ENCODE measurements at places on chromosomes 4 and X.

DNA sequence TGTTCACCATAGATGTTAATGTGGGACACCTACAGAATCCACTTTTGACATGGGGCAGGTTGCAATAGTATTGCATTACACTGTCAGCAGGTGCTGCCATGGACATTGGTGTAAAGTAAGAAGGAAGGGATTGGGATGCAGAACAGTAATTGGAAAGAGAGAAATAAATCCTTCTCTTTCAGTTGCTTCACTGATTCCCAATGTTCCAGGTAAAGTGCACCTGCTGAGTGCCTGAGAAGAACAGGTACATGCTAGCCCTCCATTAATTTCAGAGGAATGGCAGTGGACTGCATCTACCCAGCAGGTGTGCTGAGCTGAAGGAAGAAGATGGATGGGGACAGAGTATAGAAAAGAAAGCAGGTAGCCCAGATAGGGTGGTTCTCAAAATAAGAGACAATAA lies 248.5 kb downstream of the TENM3 start:
- DNase-seq, result no peak

- no peak for DNase-seq
Observed at GRCh38 chrX:69065451-69065850, 99.8 kb downstream of the PJA1 start.

DNA sequence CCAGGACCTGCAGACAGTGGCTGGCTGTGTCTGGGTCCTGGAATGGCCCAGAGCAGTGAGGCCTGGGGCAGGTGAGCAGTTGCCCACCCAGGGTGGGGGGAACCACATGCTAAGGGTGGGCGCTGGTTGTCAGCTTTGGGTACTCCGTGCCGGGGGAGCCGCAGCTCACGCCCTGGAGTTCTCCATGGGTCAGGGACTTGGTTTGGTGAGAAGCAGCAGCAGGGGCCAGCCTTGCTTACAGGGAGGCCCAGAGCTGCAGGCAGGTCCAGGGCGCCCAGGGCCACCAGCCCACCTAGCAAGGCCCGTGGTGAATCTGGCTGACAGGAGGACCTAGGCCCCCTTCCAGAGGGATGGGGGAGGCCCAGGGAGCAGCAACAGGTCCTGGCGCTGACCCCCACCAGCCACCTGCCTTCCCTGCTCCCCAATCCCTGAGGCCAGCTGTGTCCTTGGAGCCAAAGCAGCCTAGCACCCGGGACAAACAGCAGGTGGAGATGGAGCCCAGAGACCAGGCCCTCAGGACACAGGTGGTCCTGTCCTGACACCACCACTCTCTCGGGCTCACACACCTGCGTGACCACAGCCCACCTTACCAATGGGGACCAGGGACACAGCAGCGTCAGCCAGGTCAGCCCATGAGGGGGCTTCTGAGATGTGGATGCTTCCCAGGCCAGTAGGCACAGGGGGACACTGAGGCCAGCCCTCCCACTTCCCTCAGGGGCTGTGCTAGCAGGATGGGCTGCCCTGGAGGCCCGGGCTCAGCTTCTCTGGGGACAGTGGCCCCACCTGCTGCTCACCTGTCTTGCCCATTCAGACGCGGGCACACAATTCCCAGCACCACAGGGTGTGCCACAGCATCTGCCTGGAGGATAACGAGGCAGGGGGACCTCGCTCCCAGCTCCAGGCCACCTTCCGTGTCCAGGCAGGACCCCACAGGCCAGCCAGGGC lies 3.5 kb downstream of the MXD4 start:
- no peak for DNase-seq

DNA sequence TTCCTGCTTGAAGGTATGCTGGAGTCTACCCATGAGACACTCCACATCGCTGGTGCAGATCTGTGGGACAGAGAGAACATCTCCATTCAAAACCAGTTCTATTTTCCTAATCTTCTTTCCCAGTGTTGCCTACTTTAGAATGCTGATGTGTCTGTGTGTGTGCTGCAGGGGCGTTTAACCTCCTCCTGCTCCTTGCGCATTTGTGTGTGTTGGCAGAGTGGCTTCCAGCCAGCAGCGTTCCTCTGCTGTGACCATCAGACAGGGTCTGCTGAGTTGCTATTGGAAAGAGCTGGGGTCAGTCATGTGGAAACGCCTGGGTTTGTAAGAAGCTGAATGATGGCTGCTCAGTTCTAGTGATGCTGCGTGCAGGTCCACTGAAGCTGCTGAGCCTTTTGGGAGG lies 223.6 kb downstream of the RBMX2 start:
- DNase-seq, result no peak

DNA sequence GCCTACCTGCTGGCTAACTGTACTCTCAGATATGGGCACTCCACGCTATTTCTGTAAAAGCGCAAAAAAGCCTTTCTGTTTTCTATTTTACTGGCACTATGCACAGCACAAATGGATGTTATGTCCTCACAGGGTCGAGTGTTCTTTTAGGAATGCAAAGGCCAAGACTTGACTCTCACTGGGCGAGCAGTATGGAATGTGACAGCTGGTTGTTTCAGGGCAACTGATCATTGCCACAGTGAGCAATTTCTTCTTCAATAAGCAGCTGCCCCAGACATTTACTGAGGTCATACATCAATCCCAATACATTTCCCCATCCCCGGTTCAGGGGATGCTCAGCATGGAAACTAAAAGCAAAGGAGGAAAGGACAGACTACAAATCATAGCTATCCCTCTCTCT lies 58.2 kb downstream of the PDE5A start:
- DNase-seq, result no peak

- DNase-seq, result no peak
Observed at GRCh38 chr4:149835280-149835679, 19.6 kb upstream of the IQCM start.

DNA sequence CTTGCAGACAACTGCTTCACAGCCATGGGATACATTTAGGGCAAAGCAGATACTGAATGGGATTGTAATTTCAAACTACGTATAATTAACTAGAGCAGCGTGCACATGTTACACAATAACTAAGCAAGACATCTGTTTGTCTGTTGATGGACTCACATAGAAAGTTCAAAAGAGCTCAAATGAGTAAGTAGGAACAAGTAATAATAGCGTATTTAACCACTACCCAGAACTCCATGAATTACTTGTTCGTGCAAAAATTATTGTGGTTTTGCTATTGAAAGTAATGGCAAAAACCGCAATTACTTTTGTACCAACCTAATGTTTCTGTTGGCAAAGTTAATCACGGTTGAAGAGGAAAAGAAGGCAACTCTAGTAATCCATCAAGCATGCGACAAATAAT lies 825.4 kb downstream of the PCDH18 start:
- no peak for DNase-seq

- DNase-seq, result no peak
Observed at GRCh38 chr4:184395971-184396391, 78.4 kb downstream of the IRF2 start.

DNA sequence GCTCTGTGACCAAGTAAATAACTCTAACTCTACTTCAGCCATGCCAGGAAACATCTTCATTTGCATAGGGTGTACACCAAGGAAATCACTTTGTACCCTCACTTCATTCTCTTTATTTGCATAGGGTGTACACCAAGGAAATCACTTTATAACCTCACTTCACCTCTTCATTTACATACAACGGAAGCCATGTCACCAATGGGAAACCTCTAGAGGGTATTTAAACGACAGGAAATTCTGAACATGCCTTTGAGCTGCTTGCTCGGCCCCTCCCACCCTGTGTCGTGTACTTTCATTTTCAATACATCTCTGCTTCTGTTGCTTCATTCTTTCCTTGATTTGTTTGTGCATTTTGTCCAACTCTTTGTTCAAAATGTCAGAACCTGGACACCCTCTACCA lies 848.1 kb upstream of the FRG1 start:
- peak; percentile 68 for DNase-seq

GRCh38 chr4:4971796-4972195 lies 47.5 kb downstream of the CYTL1 start:
- DNase-seq, result no peak

DNA sequence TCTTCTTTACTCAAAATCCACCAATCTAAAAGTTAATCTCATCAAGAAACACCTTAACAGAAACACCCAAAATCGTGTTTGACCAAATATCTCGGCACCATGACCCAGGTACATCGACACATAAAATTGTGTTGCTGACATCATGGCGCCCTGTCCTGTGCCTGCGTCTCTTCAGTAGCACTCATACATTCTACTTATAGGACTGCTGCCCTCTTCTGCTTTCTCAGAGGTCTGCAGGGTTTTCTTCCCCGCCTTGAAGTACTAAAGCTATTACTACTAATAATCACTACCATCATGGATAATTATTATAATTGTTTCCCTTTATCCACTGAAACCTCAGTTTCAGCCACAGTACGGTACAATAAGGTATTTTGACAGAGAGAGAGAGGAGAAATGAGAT lies 1403.1 kb upstream of the TENM3 start:
- no peak for DNase-seq

GRCh38 chr4:160265836-160266235 lies 1163.0 kb downstream of the RAPGEF2 start:
- no peak for DNase-seq

DNA sequence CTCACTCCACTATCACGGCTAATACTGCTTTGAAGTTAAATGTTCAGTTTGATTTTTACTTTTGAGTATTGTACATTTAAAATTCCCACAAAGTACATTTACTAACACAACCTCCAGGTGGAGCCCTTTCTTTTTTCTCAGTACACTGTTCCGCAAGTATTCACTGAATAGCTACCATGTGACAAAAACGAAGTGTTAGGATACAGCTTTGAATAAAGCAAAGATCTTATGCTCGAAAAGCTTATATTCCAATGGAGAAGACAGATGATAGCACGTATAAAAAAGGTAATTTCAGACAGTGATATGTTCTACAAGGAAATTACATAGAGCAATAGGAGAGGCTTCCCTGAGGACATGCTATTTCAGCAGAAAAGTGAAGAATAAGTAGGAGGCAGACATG lies 60.7 kb upstream of the ABCG2 start:
- peak; percentile 68 for DNase-seq

DNA sequence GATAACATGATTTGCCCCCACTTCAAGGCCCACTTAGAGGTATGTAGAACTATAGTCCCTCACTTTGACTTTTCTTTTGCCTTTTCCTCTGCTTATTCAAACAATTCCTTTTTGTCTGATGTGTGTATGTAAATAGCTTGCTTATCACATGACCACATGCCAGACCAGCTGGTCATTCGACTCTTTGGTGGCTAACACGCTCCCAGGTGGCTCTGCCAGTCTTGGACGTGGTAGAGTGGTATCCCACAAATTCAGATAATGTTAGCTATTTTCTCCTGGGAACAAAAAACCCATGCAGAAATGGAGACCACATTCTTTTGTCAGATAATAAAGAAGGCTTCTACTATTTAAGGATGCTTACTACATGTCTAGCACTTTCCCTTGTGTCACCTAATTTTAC lies 47.9 kb downstream of the ARHGAP24 start:
- DNase-seq, result no peak

DNA sequence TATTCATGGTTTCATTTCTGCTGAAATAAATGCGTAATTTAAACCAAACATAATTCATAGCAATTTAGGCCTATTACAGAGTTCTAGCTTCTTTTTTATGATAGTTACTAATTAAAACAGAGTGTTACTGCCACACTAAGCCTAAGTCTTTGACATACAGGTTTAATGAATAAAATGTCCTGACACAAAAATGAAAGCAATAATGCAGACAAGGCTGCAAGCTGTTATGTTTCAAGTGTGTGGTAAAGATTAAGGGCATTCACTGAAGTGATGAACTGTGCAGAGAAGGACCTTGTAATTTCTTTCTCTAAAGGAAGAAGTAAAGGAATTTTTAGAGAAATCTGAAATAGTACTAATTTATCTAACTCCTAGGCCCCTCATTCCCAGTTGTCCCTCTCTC lies 2.9 kb downstream of the NDNF start:
- DNase-seq, result no peak

DNA sequence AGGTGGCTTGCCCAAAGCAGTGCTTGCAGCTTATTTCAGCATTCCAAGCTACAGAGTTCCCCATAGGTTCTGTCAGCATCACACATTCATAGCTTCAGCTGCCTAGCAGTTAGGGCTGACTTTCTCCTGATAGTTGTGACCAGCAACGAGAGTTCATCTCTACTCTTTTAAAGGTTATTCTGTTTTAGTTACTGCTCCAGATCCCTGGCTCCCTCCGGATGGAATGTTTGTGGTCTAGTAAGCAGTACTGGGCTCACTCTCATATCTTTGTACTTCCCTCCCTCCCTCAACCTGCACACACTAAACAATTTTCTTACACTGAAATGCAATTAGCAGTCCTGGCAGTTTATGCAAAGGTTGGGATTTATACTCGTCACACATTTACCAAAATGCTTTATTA lies 43.9 kb downstream of the PTTG2 start:
- no peak for DNase-seq

All from small intestine (tissue), 16 donors.